ENCODE measurements at places on chromosomes 4 and X.

GRCh38 chr4:2942037-2942531 is 21.1 kb downstream of the NOP14 start:
- DNase-seq: no peak

GRCh38 chr4:176742211-176742610 is 50.5 kb downstream of the VEGFC start:
- DNase-seq: no peak

- DNase-seq: no peak
These were observed 41.5 kb downstream of the CBLL2 start for GRCh38 chrX:22314211-22314610.

DNA sequence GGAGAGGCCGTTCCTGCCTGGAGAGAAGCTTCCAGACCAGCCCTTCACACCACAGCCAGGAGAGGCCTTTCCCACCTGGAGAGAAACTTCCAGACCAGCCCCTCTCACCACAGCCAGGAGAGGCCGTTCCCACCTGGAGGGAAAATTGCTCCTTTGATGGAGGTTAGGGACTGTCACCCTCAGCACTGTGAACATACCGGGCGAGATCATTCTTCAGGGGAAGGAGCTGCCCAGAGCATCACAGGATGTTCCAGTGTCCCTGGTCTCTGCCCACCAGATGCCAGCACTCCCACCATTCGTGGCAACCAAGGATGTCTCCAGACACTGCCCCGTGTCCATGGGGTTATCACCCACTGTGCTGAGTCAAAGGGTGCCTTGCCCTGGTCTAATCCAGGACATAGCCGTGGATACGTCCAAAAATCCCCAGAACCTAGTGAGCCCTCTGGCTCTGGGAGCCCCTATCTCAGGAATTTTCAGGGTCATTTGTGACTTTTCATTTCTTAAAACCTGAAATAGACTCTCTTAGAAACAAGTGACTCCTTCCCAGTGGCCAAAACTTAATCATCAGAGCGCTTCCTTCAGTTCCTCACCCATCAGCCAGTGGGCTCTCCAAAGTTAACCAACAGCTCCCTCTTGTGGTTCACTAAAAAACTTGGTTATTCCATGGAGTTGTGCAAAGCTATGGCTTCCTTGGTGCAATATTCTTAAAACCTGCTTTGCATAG is 80.2 kb downstream of the CRMP1 start:
- no peak for DNase-seq

DNA sequence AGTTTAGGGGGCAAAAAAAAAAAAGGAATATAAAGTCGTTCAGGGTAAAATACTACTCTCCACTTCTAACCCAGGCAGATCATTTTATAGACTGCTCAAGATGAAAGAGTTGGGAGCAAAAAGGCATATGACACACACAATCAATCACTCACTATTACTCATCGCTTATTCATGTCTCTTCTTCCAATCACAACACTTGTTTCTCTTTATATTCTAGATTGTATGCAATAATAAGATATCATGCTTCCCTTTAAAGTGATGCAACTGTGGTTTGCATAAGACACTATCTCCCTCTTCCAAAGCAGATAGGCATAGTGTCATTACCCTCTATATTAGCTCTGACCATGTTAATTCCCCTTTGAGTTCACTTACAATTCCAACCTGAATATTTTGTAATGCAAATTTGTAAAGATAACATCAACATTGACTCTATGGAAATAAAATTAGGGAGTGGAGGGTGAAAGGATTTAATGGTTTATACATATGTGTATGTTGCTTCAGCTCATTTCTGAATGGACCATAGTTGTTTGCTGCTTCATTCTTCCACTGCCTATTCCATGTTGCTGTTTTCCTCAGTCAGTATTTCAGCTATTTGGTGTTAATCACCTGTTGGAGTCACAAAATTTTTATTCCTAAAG is 154.9 kb upstream of the EPHA5 start:
- no peak for DNase-seq

DNA sequence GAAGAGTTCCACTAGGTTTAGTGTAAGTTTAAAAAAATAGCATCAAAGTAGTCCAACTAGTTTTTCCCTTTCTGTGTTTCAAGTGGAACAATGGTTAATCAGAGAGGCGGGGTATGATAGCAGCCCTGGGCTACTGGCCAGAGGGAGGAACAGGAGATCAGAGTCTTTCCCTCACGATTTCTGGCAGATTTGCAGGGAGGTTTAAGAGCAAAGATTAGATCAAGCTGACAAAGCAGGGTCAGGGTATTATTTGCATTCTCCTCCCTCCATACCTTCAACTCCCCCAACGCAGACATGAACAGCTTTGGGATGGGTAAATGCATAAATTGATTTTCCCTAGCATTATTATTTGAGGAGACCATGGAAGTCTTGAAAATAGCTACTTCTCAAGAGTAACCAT is 277.6 kb upstream of the DIAPH2 start:
- DNase-seq: no peak

GRCh38 chrX:124726881-124727280 is 380.5 kb downstream of the SH2D1A start:
- DNase-seq: no peak

GRCh38 chr4:100290585-100290984 is 100.3 kb upstream of the DDIT4L start:
- DNase-seq: no peak

DNA sequence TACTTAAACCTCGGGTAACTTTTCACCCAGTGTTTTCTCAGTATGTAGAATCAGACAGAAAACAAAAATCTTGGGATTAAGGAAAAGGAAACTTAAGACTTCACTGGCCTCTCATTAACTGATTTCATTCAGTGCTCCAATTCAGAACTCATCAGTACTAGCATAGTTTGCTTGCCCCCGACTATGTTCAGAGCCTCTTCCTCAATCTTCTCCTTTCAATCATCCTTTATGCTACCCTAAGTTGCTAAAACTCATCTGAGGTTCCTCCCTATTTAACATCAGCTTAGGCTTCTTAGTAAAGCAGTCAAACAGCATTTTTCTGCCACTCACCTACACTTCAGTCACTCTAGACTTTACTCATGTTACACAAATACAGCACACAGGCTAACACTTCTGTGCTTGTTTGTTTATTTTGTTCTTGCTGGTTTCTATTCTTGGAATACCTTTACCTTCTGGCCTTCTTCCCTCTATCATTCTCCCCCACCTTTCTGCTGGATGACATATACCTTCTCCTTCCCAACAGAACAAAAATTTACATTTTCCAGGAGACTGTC is 163.0 kb upstream of the TLL1 start:
- DNase-seq: no peak

GRCh38 chrX:115898382-115899001 is 272.1 kb upstream of the AGTR2 start:
- no peak for DNase-seq

GRCh38 chr4:90727938-90728337 is 600.7 kb downstream of the CCSER1 start:
- no peak for DNase-seq

DNA sequence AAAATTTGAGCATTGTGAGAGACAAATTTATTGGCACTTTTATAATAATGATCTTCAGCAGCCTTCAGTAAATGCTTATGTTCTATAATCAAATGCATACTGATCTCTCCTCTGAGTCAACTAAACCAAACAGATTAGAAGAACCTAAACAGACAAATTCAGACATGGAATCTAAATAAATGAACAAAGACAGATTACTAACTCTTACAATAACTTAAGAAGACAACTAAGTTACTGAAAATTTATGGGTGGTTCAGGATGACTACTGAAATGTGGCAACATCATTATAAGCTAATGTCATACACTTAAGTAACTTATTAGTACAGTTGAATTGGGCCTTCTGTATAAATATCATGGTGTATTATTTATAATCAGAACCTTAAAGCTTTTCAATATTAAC is 127.3 kb downstream of the NEK1 start:
- no peak for DNase-seq

GRCh38 chr4:78324625-78325024 is 226.9 kb upstream of the ANXA3 start:
- DNase-seq: no peak

DNA sequence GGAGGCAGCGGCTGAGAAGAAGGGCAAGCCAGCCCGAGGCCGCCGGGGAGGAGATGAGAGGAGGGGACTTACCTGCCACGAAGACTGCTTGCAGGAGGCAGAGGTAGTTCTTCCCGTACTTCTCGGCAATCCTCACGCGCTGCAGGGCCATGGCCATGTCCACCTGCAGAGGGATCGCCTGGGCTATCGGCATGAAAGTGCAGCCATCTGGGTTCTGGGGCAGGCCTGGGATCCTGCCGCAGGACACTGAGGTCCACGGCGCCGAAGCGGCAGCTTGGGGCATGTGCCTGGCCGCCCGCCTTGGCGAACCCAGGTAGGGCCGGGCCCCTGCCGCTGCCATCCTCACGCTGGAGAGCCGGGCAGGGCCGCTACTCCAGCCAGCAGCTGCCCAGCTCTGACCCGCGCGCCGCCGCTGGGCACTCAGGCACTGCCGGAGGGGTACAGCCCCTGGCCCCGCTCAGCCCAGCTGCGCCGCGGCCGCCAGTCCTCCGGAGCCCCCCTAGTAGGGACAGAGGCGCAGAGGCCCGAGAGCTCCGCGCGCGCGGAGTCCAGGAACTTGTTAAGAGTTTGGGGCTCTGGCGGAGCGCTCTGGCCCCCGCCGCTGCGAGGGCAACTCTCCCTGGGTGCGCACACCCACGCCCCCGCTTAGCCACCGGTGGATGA is 16.0 kb downstream of the MCF2 start:
- no peak for DNase-seq

DNA sequence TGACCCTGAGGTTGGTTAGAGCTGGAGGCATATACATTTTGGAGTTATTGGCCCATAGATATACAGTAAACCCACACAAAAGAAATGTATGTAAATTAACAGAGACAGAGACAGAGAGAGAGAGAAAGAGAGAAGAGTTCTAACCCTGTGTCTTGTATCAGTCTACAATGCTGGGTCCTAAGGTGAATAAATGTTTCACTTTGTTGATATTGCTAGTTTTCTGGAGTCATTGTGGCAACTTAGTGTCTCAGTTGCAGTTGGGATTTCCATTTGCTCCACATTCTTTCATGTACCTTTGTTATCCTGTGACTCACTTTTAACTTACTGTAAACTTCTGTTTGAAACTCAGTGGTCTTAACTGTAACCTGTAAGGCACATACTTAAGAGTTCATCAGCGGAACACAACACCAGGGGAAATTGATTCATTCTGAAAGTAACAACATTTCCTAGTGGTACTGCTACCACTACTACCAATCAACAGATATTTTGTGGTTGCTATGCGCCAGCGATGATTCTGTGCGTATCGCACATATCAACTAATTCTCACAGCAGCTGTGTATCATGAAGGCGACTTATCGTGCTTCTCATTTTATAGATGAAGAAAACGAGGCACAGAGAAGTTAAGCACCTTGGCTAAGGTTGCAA is 38.5 kb upstream of the ETDA start:
- DNase-seq: no peak

GRCh38 chrX:13898083-13898482 is 81.2 kb upstream of the GPM6B start:
- no peak for DNase-seq

- no peak for DNase-seq
These were observed 31.8 kb upstream of the ZCCHC13 start for GRCh38 chrX:74272230-74272629.

GRCh38 chrX:88439935-88440334 is 307.1 kb upstream of the CPXCR1 start:
- DNase-seq: no peak

DNA sequence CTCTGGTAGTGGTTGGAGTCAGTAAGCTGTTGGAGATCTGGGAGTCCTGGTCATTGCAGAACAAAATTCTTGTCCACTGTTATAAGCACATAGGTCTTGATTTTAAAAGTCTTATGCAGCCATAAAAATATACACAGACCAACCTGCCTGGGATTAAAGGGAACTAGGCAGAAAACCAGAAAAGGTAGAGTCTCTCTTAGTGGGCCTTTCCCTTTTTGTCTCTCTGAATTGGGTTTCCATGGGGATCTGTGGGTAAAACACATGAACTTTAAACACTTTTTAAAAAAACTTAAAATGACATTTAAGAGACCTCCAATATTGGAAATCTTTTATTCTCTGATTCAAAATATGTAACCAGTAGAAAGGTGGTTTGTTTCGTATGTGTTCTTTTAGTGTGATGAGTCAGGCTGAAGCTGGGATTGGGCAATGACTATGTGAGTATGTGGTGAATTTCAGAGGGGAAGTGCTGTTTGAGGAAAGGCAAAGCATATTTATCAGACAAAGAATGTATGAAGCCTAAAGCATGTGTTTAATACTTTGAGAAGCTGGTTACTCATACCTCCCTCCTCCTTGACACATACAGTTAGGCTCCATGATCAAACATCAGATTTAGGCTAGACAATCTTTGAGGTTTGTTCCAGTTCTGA is 29.6 kb downstream of the SLC16A2 start:
- no peak for DNase-seq

DNA sequence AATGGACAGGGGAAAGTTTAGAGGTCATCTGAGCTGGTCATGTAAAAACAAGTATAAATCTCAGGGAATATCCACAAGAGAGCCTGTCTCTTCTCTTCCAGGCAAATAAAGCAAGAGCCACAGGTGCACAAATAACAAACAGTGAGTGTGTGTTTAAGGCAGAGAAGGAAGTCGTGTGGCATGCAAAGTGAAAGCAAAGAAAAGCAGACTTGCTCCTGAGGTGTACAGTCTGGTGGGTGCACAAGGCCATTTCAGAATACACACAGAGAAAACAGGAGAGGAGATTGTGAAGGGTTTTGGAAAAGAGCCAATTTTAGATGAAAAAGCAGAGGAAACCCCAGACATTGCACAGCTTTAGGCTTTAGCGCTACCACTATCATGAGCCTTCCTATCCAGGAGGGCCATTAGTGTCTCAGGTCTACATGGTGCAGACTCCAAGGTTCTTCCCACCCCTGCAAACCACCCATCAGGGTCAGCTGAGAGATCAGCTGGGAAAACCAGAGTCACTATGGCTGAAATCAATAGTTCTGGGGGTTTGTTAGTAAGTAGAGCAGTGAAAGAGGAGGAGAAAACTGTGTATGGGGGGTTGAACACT is 355.8 kb downstream of the KLHL4 start:
- DNase-seq: no peak

DNA sequence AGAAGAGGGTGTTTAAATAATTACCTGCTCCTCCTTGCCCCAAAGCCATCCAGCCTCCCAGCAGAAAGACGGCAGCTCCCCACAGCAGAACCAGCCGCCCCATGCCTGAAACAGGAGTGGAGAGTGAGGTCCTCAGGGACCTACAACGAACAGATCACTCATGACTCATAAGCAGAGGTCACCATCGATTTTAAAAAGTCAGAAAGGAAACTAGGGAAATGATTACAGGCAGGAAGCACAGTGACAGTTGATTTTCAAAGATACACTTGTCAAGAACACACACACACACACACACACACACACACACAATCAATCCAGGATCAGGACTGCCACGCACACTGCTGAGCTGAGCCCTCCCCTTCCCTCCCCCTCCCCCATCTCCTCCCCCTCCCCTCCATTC is at the start of gene CRLF2:
Gene CRLF2, minus strand, starts transcription at position 118 of the 400 bp plus-strand sequence. Its CDS starts 15 bp downstream, at position 103.
- DNase-seq: no peak

GRCh38 chrX:68758671-68759070 is 70.2 kb upstream of the EFNB1 start:
- DNase-seq: no peak

GRCh38 chr4:53786632-53787031 is 195.3 kb upstream of the LNX1 start:
- no peak for DNase-seq
